ENCODE measurements at places on chromosomes 2 and 18.

GRCh38 chr2:151796774-151797173 is 31.4 kb downstream of the ARL5A start:
- DNase-seq: no peak

GRCh38 chr18:45901654-45902210 is 65.4 kb downstream of the EPG5 start:
- no peak for DNase-seq

- DNase-seq: no peak
Observed at GRCh38 chr2:61952288-61952687, 46.8 kb downstream of the COMMD1 start.

DNA sequence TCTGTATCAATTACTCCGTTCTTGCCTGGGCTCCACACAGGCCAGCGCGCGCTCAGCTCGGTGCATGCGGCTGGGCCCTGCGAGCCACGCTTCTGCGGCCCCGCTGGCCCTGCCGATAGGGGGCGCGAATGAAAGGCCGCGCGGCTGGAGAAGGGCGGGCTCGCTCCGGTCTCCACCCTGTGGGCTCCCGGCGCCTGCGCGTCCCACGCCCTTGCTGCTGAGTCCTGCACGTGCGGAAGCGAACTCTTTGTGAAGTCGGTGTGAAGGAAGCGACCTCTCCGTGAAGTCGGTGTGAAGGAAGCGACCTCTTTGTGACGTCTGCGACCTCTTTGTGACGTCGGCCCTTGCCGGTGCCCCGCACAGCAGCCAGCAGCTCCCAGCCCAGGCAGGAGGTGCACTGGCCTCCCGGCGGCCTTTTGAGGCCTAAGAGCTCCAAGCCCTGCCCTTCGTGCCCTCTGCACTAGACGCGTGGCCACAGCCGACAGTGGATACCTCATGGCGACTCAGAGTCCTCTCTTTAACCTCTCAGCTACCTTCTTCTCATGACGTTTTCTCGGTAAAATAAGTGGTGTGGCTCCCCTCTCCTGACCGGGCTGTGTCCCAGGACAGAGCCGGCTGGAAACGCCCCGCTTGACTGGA is 391.9 kb upstream of the RAB6C start:
- no peak for DNase-seq

DNA sequence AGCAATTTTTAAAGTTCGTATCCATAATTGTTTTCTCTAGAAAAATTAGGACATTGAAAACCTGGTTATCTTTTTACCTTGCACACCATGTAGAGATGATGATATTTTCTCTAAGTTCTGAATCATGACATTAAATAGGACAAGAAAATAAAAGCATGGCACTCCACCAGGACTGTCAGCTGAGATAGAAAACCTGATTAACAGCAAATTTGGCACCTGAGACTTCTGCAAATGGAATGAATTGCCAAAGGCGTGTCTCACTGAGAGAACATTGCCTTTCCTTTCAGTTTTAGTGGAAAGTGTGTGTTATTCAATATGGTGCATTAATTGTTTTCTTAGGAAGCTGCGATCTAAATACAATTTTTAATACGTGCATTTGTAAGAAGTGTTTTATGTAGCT is 164.7 kb downstream of the LRRC30 start:
- DNase-seq: no peak

DNA sequence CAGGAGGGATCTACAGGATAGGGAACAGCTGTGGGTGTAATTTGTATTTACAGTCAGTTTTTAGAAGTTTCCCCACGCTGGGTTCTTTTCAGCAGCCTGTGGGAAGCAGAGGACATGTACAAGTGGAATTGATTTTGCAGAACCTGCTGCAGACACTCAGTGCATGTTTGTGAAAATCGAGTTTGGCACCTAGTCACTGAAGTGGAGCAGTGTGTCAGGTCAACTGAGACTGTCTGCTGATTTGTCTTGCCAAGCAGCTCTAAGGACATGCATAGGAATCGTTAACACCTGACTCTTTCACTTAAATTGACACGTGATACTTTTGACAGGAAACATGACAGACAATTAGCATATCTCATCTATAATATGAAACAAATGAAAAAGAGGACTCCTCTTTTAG is 416.6 kb downstream of the TMX3 start:
- no peak for DNase-seq

- no peak for DNase-seq
Observed at GRCh38 chr18:76621226-76621625, 126.2 kb upstream of the ZNF516 start.

- DNase-seq: no peak
Observed at GRCh38 chr2:30031184-30031583, 109.8 kb upstream of the ALK start.

- no peak for DNase-seq
Observed at GRCh38 chr2:105870858-105871257, 126.1 kb downstream of the NCK2 start.

- peak; percentile 32 for DNase-seq
Observed at GRCh38 chr2:23926290-23926749, 603 bp downstream of the ATAD2B start.

- no peak for DNase-seq
Observed at GRCh38 chr2:238598802-238599530, 172.2 kb downstream of the ASB1 start.

DNA sequence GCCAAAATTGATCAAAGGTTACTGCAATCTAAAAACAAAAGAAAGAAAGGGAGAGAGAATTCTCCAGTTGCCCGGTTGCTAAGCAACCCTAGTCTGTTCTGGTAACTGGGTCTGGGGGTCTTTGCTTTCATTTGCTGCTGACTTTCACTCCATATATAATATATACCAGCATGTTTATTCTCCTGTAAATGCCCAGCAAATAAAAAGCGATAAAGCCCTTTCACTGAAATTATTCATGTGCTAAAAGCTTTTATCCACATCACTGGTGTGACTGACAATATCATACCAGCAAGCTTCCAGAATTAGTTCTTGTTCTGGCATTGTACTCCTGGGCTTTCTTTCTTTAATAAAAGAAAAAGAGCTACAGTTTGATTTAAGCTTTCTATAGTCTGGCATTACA is 75.5 kb upstream of the ST8SIA3 start:
- DNase-seq: no peak

DNA sequence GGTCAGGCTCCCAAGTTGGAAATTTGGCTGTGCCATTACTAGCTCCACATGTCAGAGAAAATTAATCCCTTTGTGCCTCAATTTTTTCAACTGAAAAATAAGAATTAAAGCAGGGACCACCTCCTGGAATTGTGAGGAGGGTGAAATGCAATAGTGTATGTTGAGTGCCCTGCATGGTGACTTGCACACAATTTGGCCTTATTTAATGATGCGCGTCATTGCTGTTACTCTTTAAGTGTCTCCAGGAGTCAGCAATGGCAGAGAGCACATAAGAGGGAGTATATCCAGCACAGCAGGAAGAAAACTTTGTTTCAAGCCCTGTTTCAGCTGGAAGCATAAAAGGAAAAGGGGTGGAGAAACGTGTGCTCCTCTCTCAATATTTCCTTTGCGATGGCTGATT is 215.8 kb downstream of the ALK start:
- DNase-seq: no peak

GRCh38 chr18:45686891-45687611 is 36.9 kb upstream of the SLC14A1 start:
- no peak for DNase-seq

- DNase-seq: no peak
Observed at GRCh38 chr2:83959266-83959665, 499.8 kb downstream of the SUCLG1 start.

DNA sequence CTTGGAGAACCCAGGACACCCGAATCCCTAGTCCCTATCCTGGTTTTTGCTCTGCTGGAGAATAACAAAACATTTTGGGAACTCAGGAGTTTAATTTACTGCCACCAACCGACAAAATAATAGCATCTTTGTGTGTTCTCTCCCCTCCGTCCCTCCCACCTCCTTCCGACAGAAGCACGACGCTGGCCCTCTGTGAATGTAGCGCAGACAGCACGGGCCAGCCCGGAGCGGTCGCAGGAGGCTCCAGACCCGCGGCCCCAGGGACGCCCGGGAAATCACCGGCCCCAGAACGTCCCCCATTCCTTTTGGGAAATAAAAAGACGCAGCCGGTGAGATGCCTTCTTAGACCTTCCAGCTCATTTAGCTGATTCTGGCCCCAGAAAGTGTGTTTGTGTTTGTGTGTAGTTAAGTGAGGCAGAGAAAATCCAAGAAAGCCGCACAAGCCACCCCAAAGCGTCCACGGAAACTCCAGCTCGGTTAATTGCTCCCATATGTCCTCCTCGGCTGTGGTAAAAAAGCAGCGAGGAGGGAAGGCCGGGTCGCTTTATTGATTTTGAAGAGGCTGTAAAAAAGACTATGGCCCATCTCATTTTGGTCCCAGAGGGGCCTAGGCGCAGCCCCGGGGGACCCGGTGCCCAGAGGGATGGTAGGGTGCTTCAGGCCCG is 577 bp upstream of the TANC1 start:
- DNase-seq: peak; percentile 25

GRCh38 chr2:119679526-119679837 is 481 bp downstream of the TMEM177 start:
- no peak for DNase-seq

DNA sequence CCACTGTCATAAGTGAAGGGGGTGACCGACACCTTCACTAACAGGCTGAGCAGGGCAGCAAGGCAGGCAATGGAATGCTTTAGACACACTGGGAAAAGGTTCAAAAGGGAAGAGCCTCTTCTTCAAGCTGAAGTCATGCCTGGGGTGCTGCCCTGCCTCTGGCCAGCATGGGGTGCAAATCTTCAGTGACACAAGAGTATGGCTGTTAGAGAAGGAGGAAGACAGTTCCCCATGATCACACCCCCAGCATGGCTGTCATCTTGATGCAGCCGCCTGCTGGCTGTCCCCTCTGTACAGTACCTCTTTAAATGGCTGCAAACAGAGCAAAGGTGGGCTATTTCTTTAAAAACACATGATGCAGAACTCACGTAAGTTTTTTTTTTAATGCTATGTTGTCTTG is 71.9 kb downstream of the INPP4A start:
- DNase-seq: no peak

DNA sequence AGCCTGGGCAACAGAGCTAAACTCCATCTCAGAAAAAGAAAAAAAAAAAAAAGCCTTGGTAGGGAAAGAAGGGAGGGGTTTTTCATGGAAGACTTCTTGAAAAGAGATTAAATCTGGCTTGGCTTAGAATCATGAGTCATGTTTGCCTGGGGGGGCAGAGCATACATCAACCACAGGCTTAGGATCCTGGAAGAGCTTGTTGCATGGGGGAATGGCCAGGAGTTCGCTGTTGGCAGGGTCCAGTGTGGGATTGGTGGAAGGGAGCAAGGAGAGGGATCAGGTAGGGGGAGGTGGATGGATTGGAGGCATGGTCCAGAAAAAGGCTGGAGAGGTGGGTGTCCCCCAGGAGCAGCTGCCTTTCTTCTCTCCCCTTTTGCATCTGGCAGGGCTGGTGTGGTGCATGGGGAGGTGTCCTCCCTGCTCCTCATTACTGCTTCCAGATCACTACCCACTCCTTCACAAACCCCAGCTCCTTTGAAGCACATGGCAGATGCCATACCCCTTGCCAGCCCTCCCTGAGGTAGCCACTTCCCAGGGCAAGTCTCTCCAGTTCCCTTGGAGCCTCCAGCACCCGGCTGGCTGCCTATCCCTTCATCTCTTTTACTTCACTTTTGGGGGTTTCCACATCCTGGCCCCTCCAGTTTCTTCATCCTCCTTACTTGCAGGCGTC is 2.5 kb downstream of the ARMC9 start:
- DNase-seq: peak; percentile 59

DNA sequence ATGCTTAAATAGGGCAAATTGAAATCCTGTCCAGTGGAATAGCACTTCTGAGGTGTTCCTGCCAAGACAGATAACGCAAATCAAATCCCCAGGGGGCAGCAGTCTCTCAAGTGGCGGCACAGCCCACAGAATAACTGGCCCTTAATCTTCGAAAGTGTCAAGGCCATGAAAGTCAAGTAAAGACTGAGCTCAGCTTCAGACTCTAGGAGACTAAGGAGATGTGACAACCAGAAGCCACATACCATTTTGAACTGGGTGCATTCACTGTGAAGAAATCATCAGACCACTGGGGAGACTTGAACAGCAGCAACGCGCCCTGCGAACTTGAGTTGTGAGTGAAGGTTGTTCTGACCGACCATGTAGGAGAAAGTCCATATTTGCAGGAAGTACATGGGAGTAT is 66.0 kb upstream of the ASAP2 start:
- no peak for DNase-seq

DNA sequence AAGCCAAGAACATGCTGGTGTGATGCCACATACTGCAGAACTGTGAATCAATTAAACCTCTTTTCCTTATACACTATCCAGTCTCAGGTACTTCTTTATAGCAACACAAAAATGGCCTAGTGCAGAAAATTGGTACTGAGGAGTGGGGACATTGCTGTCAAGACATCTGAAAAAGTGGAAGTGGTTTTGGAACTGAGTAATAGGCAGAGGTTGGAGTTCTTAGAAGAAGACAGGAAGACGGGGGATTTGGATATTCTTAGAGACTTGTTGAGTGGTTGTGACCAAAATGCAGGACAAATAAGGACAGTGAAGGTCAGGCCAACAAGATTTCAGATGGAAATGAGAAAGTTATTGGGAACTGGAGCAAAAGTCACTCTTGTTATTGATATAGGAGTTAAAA is 31.3 kb upstream of the CDH2 start:
- no peak for DNase-seq

- no peak for DNase-seq
Observed at GRCh38 chr2:190328573-190329147, 9.0 kb upstream of the HIBCH start.

- no peak for DNase-seq
Observed at GRCh38 chr18:36627637-36628036, 201.2 kb downstream of the TPGS2 start.

DNA sequence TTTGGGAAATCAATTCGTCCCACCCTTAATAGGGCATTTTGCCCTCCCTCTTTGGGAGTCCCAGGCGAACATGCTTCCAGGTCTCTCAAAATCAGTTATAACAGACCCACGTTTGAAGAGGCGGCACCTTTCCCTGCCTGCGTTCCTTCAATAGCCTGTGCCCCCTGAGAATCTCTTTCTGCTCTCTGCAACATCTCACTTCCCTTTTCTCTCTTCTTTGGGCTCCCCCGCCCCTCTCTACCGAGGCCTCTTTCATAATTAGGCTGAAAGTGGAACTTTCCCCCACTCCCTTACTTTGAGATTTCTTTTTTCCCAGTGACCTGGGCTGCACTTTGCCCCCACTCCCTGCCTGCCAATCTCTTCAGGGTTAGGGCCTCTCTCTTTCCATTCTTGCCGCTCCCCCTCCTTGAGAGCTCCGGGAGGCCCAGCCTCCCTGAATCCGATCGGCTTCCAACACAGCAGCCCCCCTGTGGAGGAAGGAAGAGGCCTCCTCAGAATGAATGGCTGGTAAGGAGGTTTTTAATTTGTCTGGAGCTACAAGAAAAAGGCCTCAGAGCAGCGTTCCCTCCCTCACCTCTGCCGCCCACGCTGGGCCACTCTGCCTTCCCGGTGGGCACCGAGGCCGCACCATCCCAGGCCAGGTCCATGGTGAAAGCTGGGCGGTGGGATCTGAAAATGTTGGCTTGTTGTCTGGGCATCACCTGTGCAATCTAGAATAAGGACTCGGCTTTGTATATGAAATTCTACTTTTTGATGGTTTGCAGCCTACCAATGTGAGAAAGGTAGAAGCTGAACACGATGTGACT is 162.6 kb upstream of the SIX3 start:
- DNase-seq: no peak
